ENCODE measurements at places on chromosomes 13 and 19.

- no peak for DNase-seq
These were observed 15.3 kb downstream of the METTL21C start for GRCh38 chr13:102679449-102680132.

- no peak for DNase-seq
These were observed 95.1 kb downstream of the DNAJC15 start for GRCh38 chr13:43118521-43118920.

- no peak for DNase-seq
These were observed 225.0 kb upstream of the SLC10A2 start for GRCh38 chr13:103291226-103291625.

GRCh38 chr13:75788481-75788981, 152.4 kb downstream of the LMO7 start:
- peak; percentile 29 for DNase-seq

DNA sequence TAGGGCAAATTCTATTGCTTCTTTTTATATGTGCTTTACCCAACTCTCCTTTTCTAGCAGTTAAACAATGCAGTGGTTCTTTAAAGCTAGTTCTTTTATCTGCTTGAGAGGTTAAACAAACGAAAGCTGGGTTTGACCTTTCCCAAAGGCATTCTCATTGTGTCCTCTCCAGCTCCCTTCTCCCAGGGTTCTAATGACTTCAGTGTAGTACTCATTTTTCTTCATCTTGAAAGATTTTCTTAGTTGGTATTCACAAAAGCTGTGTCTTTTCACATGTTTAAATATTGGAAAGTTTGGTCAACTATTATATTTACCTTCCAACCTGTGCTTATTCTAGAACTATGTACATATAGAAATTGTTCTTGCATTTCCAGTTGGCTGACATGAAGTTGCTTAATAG, 1.5 kb downstream of the WASF3 start:
- no peak for DNase-seq

DNA sequence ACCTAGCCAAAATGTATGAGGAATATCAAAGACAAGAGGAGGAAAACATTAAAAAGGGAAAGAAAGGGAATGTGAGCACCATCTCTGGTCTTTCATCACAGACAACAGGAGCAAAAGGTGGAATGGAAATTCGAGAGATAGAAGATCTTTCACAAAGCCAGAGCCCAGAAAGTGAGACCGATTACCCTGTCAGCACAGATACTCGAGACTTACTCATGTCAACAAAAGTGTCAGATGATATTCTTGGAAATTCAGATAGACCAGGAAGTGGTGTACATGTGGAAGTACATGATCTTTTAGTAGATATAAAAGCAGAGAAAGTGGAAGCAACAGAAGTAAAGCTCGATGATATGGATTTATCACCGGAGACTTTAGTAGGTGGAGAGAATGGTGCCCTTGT, 217.0 kb downstream of the NBEA start:
- DNase-seq, result no peak

GRCh38 chr19:44866664-44867063, 20.6 kb downstream of the NECTIN2 start:
- no peak for DNase-seq

DNA sequence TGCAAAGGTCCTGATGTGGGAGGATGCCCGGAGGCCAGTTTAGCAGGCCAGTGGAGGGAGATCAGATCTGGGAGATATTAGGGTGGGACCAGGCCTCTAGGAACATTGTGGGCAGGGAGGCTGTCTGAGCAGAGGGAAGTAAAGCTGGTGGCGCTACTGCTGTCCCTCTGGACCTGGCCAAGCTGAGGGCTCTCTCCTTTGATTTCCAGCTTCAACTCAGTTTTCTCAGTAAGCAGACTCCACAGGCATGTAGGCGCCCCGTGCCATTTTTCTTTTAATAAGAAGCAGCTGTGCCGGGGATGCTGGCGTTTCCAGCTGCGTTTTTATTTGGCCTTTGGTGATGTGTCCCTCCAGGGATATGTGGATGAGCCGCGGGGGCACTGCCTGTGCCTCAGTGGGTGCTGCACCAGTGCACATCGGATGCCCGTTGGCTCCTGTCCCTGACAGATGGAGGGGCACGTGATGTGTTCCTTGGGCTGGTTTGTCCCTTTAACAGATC, 6.7 kb downstream of the DNM2 start:
- no peak for DNase-seq

- no peak for DNase-seq
These were observed 188.2 kb downstream of the KCNRG start for GRCh38 chr13:50203256-50203941.

- no peak for DNase-seq
These were observed 268.7 kb downstream of the SPRY2 start for GRCh38 chr13:80072231-80072630.

DNA sequence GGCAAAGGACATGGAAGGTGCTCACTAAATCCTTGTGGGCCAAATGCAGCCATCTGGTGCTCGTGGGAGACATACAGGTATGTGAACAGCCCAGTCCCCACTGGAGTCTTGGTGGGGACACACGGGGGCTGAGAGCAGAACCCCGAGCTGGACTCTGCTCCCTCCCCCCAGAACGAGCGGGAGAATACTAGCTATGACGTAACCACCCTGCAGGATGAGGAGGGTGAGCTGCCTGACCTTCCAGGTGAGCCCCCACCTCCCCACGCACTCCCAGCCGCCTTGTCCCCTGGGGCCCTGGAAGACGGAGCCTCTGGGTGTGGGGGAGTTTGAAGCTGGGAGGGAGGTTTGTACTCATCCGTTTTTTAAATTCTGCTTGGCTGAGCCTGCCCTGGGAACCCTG, 13.5 kb upstream of the EBI3 start:
- no peak for DNase-seq

GRCh38 chr13:101398920-101399319, 17.4 kb downstream of the NALCN start:
- no peak for DNase-seq

GRCh38 chr19:34428549-34429285, 536 bp downstream of the UBA2 start:
- no peak for DNase-seq

GRCh38 chr13:93744886-93745285, 518.3 kb downstream of the GPC6 start:
- no peak for DNase-seq

GRCh38 chr13:98187155-98187964, 10.3 kb upstream of the RNF113B start:
- DNase-seq, result no peak

DNA sequence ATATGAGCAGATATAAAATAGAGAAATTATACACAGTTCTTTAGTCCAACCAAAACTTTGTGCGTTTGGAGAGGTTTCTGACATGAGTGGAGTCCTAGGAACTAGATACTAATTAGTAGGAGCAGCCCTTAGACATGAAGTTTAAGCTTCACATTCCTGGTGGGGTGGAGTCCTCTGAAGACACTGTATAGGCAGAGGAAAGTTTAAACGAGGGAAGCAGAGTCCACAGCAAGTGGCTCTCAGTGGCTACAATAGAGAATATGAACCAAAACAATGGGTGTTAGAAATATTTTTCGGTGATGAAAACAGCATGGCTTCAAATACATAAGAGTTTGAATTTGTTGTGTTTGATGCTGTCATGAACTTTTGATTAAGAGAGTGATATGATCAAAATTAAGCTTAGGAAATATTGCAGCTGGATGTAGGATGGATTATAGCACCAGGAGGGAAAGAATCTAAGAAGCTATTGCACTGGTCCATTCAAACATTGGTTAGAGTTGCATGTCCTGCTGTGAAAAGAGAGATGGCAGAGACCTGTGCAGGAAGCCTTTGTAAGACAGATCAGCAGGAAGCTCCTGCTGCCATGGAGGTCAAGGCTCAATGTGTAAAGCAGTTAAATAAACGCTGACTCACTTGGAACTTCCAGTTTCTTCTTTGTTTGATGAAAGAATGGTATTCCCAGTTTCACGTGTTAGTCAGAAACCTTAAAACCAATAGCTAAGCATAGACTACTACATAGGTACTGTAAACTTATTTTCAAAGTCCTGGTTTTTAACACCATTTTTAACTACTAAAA, 175.2 kb downstream of the TDRD3 start:
- no peak for DNase-seq

- DNase-seq, result no peak
These were observed 194.4 kb downstream of the GGACT start for GRCh38 chr13:100394005-100394695.

- peak; percentile 64 for DNase-seq
These were observed 803 bp upstream of the TIMM44 start for GRCh38 chr19:7944177-7944761.

- no peak for DNase-seq
These were observed 96.2 kb downstream of the LHFPL6 start for GRCh38 chr13:39506559-39507390.

DNA sequence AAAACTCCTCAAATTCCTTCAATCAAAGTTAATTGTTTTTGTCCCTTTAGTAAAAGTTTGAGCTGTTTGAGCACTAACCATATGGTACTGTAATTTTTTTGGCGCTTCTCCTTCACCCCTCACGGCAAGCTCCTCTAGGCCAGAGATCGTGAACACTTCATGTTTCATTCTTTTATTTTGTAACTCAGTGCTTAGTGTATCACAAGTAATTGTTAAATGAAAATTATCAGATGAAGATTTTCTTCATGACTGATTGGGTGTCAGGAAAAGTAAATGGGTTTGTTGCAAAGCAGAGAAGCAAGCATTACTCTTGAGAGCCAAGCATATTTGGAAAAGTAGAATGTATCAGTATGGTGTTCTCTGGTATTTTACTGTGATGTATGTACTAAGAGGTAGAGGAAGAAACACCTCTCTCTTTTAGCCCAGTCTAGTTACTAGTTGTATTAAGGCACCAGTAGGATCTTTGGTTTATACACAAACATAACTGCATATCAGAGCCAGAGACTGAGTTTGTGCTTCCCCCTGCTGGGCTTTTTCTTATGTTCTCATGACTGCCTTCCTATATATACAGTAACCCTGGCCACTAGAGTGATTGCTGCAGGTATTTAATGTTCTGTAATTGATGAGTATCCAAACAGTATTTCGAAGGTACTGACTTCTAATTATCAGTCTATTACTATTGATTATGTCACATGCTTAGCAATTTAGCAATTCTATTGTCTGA, 202.3 kb upstream of the KLHL1 start:
- DNase-seq, result peak; percentile 33

GRCh38 chr19:33621811-33622504, at the start of gene CHST8:
CHST8 (plus strand) TSS chr19:33621953; CDS start chr19:33689262, 67,309 bp downstream.
- no peak for DNase-seq

- DNase-seq, result no peak
These were observed 162.1 kb upstream of the MIR17HG start for GRCh38 chr13:91185294-91185863.

DNA sequence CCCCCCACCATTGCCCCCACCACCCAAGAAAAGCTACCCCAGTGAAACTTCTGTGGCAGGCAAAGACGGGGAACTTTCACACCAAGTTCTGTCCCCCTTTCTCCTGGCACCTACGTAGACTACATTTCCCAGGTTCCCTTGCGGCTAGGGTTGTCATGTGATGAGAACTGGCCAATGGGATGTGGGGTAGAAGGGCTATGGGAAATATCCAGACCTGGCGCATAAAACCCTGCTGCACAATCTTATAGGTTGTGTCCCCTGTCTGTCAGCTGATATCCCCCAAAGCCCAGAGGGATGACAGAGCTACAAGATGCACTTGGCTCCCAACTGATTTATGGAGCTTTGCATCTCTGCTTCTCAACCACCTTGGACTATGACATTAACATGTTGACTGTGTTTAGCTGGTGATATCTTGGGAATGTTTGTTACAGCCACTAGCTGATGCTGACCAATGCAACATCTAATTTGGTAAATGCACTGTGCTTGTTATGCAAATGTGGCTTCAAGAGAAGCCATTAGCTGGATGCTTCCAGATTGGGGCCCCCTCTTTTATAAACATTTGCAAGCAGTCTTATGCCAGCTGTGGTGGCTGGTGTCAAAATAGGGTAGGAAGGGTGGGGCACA, 6.1 kb downstream of the SH2D3A start:
- no peak for DNase-seq

- no peak for DNase-seq
These were observed 41.2 kb downstream of the HTR2A start for GRCh38 chr13:46855664-46856063.

DNA sequence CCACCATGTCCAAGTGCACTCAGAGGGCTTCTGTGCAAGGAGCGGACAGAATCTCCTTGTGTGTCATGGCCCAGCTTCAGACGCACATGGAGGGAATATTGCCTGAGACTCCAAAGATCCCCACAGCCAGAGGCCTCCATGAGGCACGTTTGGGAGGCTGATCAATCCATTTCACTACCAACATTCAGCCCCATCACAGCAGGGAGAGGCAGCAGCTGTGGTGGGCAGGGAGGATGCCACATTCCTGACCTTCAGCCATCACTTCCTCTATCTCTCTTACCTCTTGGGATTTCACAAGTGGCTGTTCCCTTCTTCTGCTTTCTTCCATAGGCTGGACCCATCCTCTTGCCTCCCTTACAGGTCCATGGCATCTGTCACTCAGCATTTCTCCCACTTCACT, 82.4 kb upstream of the MBNL2 start:
- no peak for DNase-seq

DNA sequence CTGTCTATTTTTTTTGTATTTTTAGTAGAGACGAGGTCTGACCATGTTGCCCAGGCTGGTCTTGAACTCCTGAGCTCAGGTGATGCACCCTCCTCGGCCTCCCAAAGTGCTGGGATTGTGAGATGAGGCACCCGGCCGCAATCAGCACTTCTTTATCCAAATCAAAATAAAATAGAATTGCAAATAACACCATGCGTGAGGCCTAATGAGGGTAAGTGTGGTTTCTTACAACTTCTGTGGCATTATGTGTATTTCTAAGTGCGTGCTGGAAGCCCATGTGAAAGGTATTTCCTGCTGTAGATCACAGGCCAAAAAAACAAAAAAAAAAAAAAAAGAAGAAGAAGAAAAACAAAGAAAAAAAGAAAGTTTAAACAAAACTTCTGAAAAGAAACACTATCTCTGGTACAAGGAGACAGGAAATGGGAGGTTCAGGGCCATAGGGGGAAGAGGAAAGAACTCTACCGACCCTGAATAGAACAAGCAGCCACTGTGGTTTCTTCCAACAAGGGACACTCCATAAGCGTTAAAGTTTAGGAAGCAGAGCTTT, 3.0 kb upstream of the GRAMD1A start:
- no peak for DNase-seq
